Stimulated activated CD4-positive, alpha-beta T cell treated with anti-CD3 and anti-CD28 coated beads, Interleukin-2, amount 100 ng/mL, for 48 hours (primary cell): ENCODE measurements at places on chromosomes 2 and 18.

GRCh38 chr2:209476367-209477208 lies 52.7 kb downstream of the MAP2 start:
- no peak for DNase-seq

DNA sequence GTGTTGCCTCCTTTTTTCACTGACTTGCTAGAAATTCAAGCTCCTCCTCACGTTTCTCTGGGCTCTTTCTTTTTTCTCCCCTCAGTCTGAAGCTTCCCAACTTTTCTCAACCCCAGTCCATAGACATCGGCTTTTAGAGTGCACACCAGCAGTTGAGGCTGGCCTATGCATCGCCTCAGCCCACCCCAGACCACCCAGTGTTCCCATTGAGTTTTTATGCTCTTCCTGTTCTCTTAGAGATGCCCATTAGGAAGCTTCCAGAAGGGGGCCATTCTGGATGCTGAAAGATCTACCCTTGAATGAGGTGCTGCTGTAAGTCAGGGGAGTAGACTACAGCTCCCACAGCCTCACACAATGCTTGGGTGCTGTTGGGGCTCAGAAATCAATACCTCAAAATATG lies 12.0 kb upstream of the GYPC start:
- DNase-seq: no peak

- no peak for DNase-seq
Observed at GRCh38 chr2:18123211-18123570, 244.7 kb downstream of the KCNS3 start.

DNA sequence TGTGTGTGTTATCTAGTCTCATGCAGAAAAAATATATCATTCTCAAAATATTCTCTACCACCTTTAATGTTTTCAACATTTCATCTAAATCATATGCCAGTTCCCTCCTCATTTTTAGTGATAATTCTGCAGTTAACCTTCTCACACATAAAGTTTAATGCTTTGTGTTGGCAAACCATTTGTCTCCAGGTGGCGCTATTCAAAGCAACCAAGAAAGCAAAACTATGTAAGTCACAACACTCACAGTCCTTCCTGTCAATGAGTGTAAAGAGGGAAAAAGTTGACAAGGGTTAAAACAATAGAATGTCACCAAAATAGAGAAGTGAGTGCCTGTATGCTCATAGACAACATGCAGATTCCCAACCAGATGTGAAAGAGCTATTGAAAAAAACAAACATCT lies 961.6 kb upstream of the LRRTM1 start:
- no peak for DNase-seq
